Muscle of leg (tissue), 16 donors: ENCODE measurements at places on chromosomes 5 and 9.
A peak's percentile ranks its signal among the peaks of the same experiment; 100 is the strongest.

GRCh38 chr5:133256276-133256675, 204.5 kb downstream of the HSPA4 start:
- DNase-seq: no peak
- no peaks in the 10 kb centered on the region for H3K36me3 ChIP-seq
- H3K4me1 ChIP-seq: peaks cover 54% of the 10 kb centered on the region
- no peak overlapping the region for H3K4me3 ChIP-seq

DNA sequence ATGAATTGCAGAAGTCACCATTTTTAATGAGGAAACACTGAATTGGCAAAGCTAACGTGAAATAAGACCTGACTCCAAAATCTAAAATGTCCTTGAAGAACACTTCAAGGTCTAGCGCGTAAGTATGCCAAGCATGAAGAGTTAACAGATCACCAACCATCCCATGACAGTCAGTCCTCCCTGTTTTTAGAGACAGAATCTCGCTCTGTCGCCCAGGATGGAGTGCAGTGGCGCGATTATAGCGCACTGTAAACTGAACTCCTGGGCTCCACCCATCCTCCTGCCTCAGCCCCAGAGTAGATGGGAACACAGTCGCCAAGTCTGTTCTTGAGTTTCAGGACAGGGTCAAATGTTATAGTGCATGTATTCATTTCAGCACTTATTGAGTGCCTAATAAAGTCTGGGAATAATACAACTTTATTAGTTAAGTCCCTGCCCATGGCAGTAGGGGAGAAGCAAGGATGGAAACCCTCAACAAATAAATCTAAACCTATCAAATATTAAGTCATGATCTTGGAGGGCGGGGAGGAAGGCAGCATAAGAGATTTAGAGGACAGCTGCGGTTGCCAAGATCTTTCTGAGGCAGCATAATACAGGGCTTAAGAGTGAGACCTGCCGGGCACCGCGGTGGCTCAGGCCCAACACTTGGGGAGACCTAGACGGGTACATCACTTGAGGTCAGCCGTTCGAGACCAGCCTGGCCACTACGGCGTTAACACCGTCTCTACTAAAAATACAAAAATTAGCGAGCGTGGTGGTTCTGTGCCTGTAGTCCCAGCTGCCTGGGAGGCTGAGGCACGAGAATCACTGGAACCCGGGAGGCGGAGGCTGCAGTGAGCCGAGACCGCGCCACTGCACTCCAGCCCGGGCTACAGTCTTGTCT, 1.1 kb downstream of the ATPSCKMT start:
- H3K27ac ChIP-seq: peak overlapping the region; percentile 95
- peak; percentile 29 for DNase-seq
- H3K27me3 ChIP-seq: no peaks in the 10 kb centered on the region
- peak overlapping the region; percentile 97 for H3K4me3 ChIP-seq
- peaks cover 20% of the 10 kb centered on the region for H3K4me1 ChIP-seq

- H3K4me3 ChIP-seq: no peak overlapping the region
- peak; percentile 18 for DNase-seq
These were observed 110.5 kb downstream of the MEGF10 start for GRCh38 chr5:127400946-127401670.

DNA sequence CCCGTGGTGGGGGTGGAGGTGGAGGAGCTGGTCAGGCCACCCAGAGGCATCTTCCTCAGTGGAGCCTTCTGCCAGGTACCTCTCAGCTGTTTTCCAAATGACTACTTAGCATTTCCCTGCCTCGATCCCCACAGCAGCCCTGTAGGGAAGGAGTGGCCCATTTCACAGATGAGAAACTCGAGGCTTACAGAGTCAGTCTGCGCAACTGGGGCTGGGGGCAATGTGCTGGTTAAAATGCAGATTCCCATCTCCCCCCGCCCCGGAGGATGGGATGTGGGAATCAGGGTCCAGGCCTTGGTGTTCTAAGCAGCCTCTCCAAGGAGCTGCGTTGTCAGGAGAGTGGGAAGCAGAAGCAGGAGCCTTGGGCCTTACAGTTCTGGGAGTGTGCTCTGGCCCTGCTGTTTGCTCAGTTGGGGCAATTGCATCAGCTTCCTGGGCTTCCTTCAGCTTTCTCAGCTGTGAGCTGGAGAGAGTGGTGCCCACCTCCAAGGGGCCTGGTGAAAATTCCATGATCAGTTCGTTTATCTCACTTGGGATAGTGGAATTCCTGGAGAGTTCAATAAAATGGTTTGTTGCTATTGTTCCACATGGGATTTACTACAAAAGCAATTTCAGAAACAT, 19.4 kb downstream of the ERGIC1 start:
- DNase-seq: no peak
- no peak overlapping the region for H3K4me3 ChIP-seq
- H3K4me1 ChIP-seq: peaks cover 34% of the 10 kb centered on the region
- no peak overlapping the region for H3K27ac ChIP-seq
- H3K27me3 ChIP-seq: no peaks in the 10 kb centered on the region

DNA sequence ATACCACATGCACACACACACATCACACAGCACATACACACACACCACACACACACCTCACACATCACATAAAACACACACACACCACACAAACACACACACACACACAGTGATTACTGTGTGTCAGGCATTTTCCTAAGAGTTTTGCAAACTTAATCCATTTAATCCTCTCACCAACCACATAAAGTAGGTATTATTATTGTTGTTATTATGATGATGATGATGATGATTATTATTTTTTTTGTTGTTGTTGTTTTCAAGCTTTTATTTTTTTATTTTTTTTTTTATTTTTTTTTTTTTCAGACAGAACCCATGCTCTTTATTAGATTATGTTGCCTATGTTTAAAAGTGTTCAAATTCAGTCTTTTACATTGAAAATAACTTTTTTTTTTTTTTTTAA, 31.5 kb downstream of the JADE2 start:
- H3K36me3 ChIP-seq: no peaks in the 10 kb centered on the region
- no peak overlapping the region for H3K4me3 ChIP-seq
- no peak for DNase-seq
- no peaks in the 10 kb centered on the region for H3K27me3 ChIP-seq
- no peak overlapping the region for H3K27ac ChIP-seq

DNA sequence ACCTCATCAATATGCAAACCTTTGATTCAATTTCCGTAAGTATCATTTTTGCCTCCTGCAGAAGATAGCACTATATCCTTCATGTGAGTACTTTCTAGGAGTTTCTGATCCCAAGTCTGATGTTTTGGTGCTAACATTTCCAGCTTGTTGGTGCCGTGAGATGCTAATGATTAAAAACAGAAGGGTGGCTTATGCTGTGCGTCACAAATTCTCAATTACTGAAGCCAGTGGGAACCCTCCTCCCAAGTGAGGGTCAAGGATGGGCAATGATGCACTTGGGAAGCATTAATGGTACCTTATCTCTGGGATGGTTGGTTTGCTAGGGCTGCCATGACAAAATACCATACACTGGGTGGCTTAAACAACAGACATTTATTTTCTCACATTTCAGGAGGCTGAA, 123.0 kb downstream of the FOXD1 start:
- no peaks in the 10 kb centered on the region for H3K4me1 ChIP-seq
- no peak for DNase-seq
- no peak overlapping the region for H3K27ac ChIP-seq

DNA sequence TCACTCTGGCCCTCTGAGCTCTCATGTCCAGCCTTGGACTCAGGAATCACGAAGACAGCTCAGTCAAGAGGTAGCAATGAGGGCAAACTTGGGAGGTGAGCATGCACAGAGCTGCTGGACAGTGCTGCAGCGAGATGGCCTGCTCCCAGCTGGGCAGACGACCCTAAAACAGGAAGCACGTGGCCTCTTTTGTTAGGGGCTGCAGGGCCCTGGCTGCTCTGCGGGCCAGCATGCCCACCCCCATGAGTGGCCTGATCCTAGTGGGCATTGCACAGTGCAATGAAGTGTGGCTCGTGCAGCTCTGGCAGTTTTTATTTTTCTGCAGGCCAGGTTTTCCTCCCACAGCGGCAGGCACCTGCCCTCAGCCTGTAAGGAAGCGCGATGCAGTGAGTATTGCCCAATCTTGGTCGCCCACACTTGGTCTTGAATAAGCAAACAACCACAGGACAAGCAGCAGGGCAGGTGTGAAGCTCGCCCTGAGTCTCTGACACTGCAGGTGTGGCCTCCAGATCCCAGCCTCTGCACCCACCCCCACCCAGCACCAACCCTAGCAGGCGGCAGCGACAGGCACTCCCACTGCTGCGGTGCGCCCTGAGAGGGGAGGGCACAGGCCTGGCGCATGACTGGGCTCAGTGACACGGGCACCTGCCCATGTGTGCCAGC, 60.8 kb downstream of the SEMA4D start:
- H3K36me3 ChIP-seq: no peaks in the 10 kb centered on the region
- H3K27ac ChIP-seq: no peak overlapping the region
- no peak for DNase-seq
- peaks cover 33% of the 10 kb centered on the region for H3K4me1 ChIP-seq

DNA sequence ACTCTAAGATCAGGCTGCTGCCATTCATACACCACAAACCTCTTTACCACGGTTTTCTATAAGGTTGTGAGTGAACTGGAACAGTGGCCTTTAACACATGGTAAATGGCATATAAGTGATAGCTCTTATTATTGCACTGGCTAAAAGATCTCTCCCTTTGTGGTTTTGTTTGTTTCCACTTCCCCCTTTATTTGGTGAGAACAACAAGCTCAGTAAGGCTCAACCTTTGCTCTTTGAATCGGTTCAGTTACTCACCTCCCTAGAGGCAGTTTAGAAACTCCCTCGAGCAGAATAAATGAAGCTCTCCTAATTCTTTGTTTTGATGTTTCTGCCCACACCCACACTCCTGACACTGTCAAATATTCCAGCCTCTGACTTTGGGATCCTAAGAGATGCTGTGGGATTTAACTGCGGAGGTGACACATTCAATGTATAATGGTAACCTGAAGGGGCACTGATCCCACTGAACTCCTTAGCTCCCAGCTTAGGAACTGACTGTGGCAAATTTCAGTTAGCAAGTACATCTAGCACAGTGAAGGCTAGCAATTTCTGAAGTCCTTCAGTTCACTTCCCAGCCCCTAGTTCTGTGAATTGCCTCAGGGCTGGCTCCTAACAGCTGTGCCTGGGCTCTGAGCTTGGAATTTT, 22.5 kb upstream of the RAD23B start:
- H3K4me1 ChIP-seq: no peaks in the 10 kb centered on the region
- H3K27ac ChIP-seq: no peak overlapping the region
- H3K4me3 ChIP-seq: no peak overlapping the region
- DNase-seq: no peak
- no peaks in the 10 kb centered on the region for H3K36me3 ChIP-seq

DNA sequence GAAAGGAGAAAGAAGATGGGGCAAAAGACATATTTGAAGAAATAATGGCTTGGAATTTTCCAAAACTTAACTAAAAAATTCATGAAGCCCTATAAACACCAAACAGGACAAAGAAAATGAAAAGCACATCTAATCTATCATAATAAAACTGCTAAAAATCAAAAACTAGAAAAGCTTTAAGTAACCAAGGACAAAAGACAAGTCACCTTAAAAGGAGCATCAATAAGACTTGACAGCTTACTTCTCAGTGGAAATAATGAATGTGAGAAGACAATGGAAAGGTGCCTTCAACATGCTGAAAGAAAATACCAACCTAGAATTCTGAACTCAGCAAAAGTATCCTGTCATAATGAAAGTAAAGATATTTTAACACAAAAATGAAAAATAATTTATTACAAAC, 27.0 kb downstream of the GTF3C4 start:
- no peaks in the 10 kb centered on the region for H3K36me3 ChIP-seq
- no peak overlapping the region for H3K4me3 ChIP-seq
- no peak for DNase-seq
- H3K4me1 ChIP-seq: no peaks in the 10 kb centered on the region
- H3K27me3 ChIP-seq: no peaks in the 10 kb centered on the region

DNA sequence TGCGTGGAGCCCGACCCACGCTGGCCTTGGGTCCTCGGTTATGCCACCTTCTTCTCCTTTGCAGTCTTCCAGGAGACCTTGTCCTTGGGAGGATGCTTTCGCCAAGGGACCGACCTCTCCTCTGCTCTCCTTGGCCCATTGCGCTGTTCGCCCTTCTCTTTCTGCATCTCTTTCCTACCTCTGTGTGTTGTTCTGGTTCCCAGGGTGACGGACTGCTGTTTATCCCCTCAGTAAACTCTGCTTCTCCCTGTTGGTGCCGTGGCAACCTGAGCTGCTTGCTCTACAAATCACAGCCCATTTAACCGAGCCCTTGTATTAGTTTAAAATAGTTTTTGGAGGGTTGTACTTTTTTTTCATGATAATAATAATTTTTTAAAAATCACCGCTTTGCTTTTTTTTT, 97.9 kb downstream of the DAPK1 start:
- H3K36me3 ChIP-seq: no peaks in the 10 kb centered on the region
- H3K27ac ChIP-seq: no peak overlapping the region
- no peak overlapping the region for H3K4me3 ChIP-seq
- peaks cover 47% of the 10 kb centered on the region for H3K4me1 ChIP-seq
- peaks cover 18% of the 10 kb centered on the region for H3K27me3 ChIP-seq
- peak; percentile 81 for DNase-seq

GRCh38 chr5:60822285-60822556, 21.8 kb downstream of the ELOVL7 start:
- H3K27ac ChIP-seq: no peak overlapping the region
- H3K4me3 ChIP-seq: no peak overlapping the region

GRCh38 chr5:181167814-181168488, 20.6 kb downstream of the OR2V2 start:
- H3K27me3 ChIP-seq: peaks cover 78% of the 10 kb centered on the region
- H3K4me1 ChIP-seq: peaks cover 9% of the 10 kb centered on the region
- H3K4me3 ChIP-seq: no peak overlapping the region
- no peaks in the 10 kb centered on the region for H3K36me3 ChIP-seq

GRCh38 chr5:149338364-149338763, 6.9 kb upstream of the GRPEL2 start:
- DNase-seq: no peak
- H3K4me3 ChIP-seq: no peak overlapping the region
- H3K27ac ChIP-seq: peak overlapping the region; percentile 63
- no peaks in the 10 kb centered on the region for H3K27me3 ChIP-seq
- peaks cover 20% of the 10 kb centered on the region for H3K36me3 ChIP-seq

GRCh38 chr9:23669776-23670175, 156.3 kb downstream of the ELAVL2 start:
- no peak overlapping the region for H3K4me3 ChIP-seq
- peaks cover 3% of the 10 kb centered on the region for H3K36me3 ChIP-seq
- no peak for DNase-seq
- H3K27ac ChIP-seq: no peak overlapping the region
- no peaks in the 10 kb centered on the region for H3K4me1 ChIP-seq

DNA sequence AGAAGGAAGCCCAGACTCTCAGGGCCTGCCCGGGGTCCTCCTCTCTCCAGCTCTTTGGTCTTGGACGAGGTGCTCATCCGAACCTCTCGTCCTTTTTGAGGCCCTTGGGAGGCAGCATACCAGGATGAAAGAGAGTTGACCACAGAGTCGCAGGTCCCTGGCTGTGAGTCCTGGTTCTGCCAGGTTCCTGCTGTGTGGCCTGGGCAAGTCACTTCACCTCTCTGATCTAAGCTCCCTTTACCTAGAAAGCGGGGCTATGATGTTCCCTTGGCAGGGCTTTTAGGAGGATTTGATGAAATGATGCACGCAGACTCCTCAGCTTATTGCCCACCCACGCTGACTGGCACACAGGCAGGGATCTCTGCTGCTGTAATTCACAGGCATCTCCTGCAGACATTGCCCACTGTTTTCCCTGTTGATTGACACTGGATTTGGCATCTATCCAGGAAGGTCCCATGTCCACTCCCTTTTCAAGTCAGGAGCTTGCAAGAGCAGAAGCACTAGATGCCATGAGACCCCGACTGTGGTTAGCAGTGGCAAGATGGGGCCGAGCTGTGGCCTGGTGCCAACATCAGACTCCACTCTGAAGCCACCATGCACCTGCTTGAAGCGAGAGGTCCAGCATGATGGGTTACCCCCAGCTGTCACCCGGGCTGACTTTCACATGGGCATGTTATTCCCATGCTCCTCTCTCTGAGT, 71.5 kb downstream of the MACROH2A1 start:
- H3K27ac ChIP-seq: no peak overlapping the region
- H3K27me3 ChIP-seq: no peaks in the 10 kb centered on the region
- peaks cover 23% of the 10 kb centered on the region for H3K4me1 ChIP-seq
- no peak overlapping the region for H3K4me3 ChIP-seq
